NCI-H2171 (cell line): ENCODE measurements at places on chromosomes 11 and 22.

DNA sequence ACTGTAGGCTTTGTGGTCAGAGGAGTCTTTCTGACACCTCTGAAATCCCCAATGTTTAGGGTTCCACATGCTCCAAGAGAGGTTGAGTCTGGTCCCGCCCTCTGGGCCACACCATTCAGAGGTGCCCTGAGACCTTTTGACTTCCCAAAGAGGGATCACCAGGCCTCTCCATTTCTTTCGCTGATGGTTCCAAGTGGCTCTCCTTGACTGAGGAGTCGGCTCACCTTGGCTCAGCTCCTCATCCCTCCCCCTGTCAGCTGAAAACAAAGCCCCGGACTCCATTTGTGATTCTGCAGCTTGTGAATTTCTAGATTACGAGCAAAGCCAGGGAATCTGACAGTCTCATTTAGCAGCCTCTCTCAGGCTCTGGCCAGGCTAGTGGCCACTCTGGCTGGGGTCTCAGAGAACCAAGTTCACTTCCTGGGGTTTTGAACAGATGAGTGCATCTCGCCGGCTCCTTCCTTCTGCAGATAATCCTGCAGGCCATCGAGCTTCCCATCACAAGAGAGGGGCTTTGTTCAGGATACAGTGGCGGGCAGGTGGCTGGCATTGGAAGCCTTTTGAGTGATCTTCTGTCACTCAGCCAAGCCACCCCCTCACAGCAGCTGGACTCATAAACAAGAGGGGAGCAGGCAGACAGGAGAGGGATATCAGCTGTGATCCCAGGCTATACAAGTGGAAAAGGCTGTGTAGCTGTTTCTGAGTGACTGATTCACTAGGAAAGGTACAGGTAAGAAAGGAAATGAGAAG, 102.9 kb downstream of the TRIM29 start:
- peak; percentile 58 for DNase-seq

GRCh38 chr11:63845911-63846310, 7.0 kb downstream of the MARK2 start:
- DNase-seq = no peak

DNA sequence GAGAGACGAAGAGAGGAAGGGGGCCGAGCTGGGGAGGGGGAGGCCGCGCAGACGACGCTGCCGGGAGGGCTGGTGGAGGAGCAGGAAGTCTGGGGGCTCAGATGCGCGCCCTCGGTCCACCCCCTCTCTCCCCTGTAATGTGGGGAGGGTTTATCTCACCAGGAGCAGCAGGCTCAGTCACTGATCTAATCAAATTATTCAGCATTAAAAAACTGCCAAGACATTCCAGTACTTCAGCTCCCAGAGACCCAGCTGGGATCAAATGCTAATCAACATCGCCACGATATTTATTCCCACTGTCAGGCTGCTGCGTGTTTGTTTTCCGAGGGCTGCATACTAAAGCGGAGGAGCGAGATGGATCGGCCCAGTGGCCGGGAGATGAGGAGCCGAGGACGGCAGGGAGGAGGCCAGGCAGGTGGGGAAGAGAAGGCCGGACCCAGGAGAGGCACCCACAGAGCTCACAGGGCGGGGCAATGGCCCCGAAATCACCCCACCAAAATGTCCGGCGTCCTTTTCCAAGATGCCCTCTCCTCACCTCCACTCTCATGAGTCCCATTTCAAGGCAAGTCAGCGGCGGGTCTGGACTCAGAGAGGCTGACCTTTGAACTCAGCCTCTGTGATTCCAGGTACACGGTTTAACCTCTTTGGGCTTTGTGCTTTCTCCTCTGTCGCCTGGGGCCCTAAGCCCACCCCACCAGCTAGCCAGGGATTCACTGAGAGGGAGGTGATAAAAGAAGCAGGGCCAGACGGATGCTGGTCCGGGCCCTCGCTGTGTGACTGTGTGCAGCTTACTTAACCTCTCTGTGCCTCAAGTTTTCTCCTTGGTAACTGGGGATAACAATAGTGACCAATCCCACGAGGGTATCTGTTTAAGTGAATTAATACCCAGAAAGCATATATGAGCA, 502.1 kb downstream of the MN1 start:
- no peak for DNase-seq

- DNase-seq = no peak
Observed at GRCh38 chr11:24623121-24623520, 126.3 kb downstream of the LUZP2 start.

- DNase-seq = no peak
Observed at GRCh38 chr11:67044496-67044895, 12.2 kb upstream of the RHOD start.

- DNase-seq = no peak
Observed at GRCh38 chr11:121665206-121665838, 212.6 kb upstream of the SORL1-AS1 start.

DNA sequence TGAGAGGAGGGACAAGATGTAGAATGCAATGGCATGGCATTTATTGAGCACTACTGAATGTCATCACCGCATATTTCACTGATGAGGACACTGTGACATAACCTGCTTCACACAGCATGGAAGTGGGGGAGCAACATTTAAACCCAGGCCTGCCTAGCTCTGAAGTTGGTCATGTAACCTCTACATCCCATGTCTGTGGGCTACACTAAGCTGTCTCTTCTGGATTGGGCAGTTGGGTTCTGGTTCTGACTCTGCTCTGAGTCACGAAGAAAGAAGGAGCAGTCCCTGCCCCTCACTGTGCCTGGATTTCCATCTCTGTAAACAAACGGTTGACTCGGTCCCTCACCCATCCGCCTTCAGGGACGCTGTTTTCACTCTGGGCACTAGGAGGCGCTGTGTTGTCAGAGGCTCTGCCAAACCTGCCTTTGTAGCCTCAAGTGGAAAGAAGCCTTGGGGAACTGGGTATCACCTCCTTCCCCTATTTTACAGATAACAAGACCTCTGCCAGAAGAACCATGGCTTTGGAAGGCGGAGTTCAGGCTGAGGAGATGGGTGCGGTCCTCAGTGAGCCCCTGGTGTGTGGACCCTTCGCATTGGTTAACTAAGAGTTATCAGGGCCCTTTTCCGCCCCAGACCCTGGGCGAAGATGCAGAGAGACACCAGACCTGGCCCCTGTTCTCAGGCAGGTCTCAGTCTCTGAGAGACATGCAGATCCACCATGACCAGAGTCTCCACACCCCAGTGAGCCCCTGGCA, 12.7 kb upstream of the ARHGEF17 start:
- no peak for DNase-seq

- no peak for DNase-seq
Observed at GRCh38 chr11:68403424-68403823, 57.1 kb upstream of the PPP6R3 start.
